ENCODE measurements at places on chromosomes 5 and 9.
A peak's percentile ranks its signal among the peaks of the same experiment; 100 is the strongest.

DNA sequence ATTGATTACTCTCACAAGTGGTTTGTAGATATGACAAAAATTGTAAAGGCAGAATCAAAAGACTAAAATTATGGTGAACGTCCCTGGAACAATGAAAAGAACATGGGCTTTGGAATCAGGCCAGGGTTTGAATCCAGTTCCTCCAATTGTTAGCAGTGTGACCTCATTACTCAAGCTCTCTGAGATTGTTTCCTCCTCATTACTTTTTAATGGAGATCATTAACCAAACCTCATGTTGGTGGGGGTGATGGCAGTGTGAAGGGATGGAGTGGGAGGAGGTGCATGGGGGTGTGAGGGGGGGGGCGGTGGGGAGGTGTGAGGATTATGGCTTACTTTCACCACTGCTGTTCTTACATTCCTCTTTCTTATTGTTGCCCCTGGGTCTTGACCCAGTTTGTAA, 44.1 kb upstream of the FOXE1 start:
- DNase-seq, result no peak

DNA sequence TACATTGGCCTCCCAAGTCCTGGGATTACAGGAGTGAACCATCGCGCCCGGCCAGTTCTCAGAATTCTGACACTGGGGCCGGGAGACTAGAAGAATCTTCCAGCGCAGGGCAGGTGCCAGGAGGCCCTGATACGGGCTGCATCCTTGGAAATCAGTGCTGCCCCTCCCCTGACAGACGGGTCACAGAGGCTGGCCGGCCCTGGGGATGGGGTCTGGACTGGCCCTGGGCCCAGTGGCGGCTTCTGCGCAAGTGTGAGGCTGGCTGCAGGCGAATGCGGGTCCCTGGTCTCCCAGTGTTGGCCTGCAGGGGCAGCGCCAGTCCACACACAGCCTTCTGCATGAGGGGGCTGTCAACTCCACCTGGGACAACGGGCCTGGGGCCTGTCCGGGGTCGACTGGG, 831 bp upstream of the TBC1D9B start:
- no peak for DNase-seq

DNA sequence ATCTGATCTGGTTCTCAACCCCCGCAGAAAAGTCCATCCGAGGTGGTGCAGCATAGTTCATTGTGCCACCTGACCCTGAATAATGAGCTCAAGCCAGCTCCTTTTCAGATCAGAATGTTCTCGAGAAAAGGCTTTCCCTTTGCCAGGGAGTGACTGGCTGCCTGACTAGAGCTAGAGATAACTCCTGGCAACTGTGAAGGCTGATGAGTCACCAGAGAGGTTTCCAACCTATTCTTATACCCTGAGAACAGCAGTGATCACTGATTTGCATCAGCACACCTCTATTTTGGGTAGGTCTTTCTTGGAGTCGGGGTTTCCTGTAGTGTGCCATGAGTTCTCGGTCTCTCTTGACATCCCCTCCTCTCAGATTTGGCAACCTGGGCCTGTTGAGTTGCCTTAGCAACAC, 127.9 kb downstream of the PIK3R1 start:
- peak; percentile 51 for DNase-seq

- peak; percentile 15 for DNase-seq
Observed at GRCh38 chr9:117546894-117547678, 132.2 kb upstream of the ASTN2 start.

- no peak for DNase-seq
Observed at GRCh38 chr9:126521551-126521950, 92.2 kb upstream of the LMX1B start.

DNA sequence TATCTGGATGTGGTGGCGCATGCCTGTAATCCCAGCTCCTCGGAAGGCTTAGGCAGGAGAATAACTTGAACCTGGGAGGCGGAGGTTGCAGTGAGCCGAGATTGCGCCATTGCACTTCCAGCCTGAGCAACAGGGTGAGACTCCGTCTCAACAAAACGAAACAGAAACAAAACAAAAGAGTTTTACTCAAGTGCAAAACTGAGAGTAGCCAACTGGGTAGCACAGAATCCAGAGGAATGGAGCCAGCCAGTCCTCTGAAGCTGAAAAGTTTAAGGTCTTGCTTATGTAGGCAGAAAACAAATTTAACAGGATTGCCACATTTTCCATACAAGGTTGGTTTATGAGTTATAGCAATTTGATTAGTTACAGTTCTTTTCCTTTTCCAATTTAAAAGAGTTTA, 32.0 kb downstream of the SPIN1 start:
- DNase-seq, result no peak

- DNase-seq, result no peak
Observed at GRCh38 chr5:155282503-155283107, 269.1 kb downstream of the KIF4B start.

GRCh38 chr9:93186215-93186945, 2.4 kb downstream of the WNK2 start:
- no peak for DNase-seq

- DNase-seq, result no peak
Observed at GRCh38 chr5:19880859-19881436, 107.1 kb downstream of the CDH18 start.

DNA sequence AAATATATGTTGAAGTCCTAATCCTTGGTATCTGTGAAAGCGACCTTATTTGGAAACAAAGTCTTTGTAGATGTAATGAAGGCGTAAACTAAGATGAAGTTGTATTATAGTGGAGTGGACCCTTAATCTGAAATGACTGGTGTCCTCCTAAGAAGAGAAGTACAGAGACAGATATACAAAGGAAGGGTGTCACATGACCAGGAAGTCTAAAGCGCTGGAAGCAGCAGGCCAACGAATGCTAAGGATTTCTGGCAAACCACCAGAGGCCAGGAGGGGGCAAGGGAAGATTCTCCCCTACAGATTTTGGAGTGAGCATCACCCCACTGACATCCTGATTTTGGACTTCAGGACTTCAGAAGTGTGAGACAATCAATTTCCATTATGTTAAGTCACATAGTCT, 162.4 kb downstream of the SLC12A2 start:
- DNase-seq, result no peak

DNA sequence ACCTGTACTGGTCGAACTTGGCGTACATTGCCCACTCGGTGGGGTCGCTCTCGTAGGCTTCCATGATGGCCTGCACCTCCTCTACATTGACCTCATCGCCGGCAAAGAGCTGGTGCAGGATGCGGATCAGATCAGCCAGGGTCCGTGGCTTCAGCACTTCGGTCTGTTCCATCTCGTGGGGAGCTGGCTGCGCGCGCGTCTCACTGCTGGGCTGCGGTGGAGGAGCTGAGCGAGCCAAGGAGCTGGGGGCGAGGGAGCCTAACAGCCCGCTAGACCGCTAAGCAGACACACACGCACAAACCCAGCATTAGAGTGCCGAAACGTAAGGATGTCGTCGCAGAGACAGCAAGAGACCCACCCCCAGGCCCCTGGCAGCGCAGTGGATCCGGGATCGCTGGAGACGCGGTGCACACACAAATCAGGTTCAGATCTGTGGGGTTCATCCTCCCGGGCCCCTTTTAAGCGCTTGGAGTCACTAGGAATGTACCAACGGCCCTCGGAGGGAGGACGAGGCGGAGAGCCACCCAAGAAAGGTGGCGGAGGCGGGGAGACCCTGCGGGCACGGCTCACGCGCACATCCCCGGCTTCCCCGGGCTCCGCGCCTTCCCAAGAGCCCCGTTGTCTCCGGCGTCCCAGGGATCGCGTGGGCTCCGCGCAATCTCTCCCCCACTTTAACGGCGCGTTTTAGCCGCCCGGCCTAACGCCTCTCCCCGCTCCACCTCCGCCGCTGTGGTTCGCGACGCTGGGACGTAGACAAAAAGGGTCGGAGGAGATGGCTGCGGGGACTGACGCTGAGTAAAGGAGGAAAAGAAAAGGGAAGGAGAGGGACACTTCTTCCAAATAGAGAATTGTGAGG, at the start of gene CDO1:
CDO1 (minus strand) TSS at position 434 of the 856 bp plus-strand sequence; CDS start at position 172, 262 bp downstream.
- DNase-seq, result peak; percentile 43

- DNase-seq, result no peak
Observed at GRCh38 chr5:139188558-139189270, 9.5 kb downstream of the SIL1 start.

Data from activated CD4-positive, alpha-beta memory T cell treated with anti-CD3 and anti-CD28 coated beads for 36 hours (primary cell).